ENCODE measurements at places on chromosomes 1 and 21.

DNA sequence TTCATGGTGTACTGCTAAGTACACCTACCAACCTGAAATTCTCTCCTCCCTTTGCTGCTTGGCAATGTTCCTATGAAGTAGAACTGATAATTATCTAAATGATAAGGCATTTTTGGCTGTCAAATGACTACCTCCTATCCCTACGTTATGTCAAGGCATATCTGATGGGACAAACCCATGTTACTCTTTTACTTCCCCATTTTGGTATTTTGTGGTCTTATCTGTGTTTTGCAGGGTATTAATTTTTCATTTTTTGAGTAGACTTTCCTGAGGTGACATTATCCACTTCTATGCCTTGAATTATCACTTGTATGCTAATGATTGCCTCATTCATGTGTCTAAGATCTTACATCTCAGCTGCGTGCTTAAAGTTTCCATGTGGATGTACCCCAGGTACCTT is 499.6 kb upstream of the B3GALT2 start:
- no peak for DNase-seq

DNA sequence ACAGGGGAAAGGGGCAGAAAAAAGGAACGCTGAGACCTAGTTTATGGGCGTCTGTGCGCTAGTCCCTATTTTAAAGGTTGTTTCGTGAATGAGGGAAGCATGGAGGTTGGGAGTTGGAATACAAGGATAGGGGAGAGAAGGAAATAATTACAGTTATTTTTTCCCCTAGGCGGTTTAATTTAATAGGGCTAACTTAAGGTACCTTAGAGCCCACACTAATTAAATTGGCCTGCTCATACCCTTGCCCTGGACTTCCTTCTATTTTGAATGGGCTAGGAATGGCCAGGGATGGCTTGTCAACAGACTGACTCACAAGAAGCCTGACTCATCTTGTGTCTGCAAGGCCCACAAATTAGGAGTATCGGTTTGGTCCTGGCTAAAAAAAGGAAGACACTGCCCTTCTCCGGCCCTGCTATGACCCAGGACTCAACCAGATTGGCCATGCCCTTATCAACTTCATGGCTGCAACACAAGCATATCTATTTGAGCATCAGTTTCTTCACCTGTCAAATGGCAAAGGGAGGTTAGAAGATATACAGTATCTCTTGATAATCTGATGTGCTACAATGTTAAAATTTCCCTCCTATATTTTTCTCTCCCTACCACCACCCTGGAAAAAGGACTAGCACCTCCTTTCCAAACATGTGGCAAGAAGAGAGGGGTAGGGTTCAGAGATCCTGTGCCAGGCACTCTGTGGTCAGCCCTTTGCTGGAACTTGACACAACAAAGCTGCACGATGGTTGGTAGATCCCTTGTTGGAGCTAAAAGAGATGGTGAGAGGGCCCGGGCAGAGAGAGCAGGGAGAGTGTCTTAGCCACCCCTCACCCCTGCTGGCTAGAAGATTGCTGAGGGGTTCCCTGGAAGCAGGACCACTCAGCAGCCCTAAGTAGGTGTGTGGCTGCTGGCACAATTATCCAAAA is 2.2 kb upstream of the SSBP3 start:
- DNase-seq = peak; percentile 83

DNA sequence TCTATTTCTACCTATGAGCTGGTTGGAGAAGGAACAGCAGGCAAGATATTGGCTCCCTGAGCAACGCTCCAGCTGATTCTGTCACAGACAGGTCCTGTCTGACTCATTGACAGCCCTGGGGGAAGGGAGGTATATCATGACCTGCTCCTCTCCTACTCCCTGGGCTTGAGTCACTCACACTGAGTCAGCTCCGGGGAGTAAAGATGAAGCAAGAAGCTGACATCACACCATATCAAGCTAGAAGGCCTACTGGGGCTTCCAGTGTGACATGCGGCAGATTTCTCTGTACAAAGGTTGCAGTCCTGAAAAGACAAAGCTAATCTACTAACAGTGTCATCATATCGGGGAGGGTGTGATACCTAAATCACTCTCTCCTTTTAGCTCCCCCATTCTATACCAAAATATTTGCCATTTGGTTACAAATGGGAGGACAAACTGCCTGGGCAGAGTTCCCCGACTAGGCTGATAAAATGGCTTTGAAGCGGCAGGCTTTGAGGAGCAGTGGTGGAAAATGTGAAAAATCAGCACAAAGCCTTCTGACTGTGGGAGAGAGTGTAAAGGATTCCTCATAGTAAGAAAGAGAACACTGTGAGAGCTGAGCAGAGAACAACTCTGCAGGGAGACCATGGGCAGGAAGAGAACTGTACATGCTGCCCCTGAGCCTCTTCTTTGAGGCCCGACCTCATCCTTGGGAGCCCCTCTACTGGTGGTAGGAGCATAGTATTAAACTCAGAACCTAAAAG is 15.5 kb downstream of the PI4KB start:
- DNase-seq = peak; percentile 95

GRCh38 chr1:119871881-119872280 is 24.4 kb downstream of the ADAM30 start:
- no peak for DNase-seq

- DNase-seq = peak; percentile 79
Measured at GRCh38 chr1:5901150-5901549, 91.1 kb downstream of the NPHP4 start.

DNA sequence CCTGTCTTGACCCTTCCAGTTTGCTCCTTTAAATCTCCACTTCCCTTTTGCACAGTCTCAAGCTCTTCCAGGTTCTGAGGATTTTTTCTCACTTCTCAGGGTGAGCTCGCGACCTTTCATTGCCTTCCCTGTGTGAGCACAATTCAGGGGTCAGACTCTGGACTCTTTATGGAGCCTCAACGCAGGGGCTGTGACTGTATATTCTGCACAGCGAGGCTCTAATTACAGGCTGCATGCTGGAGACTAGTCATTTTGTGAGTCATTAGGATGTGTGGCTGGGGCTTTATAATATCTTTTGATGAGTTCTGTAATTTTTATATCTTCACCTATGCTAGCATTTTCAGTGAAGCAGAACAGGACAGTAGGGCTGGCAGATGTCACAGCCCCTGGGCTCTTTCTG is 270.7 kb downstream of the KAZN start:
- peak; percentile 21 for DNase-seq

- DNase-seq = no peak
Measured at GRCh38 chr21:32445101-32445500, 32.6 kb downstream of the EVA1C start.

GRCh38 chr1:156591181-156591431 is 470 bp upstream of the NAXE start:
- no peak for DNase-seq

DNA sequence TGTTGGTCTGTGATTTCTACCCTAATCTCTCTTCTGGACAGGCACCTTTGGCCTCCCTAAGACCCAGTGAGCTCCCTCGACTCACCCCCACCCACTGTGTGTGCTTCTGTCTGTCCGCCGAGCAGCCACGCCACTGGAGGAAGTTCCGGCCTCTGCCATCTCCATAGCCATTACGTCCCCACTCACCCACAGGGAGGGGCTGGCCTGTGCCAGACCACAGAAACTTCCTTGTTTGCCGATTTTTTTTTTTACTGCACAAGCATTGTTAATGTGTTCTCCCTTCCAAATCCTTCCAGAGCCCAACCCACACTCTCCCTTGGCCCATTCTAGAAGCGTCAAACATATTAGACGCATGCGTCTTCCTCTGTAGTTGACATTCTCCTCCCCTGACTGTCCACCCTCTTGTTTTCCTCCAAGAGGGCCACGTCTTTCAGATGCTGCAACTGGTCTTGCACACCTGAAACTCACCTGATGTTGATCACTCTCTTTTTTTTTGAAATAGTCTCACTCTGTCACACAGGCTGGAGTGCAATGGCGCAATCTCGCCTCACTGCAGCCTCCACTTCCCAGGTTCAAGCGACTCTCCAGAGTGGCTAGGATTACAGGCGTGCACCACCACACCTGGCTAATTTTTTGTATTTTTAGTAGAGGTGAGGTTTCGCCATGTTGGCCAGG is 72.3 kb downstream of the EVA1C start:
- no peak for DNase-seq

DNA sequence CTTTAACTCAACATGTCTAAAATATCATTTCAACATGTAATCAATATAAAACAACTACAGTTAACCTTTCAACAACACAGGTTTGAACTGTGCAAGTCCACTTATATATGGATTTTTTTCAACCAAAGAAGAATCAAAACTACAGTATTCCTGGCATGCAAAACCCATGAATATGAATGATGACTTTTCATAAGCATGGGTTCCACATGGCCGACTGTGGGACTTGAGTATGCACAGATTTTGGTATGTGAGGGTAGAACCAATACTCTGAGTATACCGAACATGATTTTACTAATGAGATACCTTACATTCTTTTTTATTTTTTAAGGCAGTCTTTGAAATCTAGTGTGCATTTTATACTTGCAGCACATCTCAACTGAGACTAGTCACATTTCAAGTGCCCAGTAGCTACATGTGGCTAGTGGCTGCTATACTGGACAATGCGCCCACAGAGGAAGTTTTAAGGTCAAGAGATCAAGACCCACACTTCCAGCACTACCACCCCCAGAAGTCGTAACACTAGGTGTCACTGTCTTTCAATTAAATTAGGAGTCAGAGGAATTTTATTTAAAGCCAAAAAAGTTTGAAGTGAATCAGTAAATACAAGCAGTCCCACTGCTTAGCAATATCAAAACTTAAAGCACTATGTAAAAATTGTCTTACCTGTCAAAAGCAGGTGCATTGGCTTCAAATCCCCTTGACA is 40.0 kb downstream of the SYNJ1 start:
- DNase-seq = no peak

DNA sequence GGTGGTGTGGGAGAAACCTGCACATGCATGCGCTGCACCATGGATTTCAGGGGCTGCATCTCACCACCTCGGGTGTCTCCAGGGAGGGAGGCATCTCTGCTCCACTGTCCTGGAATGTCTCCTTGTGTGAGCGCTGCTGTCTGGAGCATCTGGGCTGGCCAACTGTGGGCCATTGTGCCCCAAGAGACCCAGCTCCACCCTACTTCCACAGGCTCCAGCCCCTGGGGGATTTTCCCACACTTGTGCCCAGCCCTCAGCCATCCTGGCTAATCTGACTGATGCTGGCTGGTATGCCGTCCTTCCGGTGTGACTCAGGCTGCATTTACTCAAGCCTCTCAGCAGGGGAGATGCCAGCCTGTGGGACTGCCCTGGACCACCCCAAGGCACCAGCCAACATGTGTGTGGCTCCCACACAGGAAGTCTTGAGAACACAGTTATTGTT is 62.0 kb downstream of the TRIM11 start:
- no peak for DNase-seq

DNA sequence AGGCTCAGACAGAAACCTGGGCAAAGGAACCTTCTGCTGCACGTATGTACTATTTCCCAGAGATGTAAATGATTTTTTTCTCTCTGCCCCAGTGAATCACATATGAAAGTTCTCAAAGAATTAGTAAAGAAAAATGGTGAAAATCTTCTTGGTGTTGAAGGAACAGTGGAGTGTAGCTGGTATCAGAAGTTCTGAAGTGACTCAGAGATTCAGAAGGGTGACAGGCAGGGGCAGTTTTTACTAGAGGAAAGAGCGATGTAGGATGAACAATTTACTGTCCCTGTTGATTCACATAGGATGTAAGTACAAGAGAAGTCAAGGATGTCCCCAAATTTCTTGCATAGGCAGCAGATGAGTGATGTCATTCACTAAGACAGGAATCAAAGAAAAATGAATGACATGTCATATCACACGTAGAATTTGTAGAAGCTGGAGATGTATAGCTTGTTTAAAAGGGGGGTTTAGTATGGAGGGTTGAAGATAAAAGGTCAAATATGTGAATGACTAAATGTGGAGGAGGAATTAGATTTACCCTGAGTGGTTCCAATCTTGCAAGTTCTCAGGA is 26.4 kb downstream of the WLS start:
- DNase-seq = no peak

DNA sequence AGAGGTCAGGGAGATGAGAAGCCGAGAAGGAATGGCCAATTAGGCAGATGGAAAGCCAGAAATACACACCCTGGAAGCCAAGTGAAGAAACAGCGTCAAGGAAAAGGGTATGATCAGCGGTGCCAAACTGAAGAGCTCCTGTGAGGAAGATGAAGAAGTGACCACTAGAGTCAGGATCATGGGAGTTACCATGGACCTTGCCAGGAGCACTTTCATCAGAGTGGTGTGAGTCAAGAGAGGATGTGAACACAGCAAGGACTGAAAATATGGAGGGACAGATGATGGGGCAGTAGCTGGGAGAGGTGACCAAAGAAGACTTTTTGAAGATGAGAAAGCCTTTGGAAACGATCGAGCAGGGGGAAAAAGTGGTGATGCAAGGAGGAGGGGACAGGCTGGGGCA is 50.4 kb downstream of the CD34 start:
- no peak for DNase-seq

GRCh38 chr1:107618539-107618938 is 346.4 kb downstream of the VAV3 start:
- no peak for DNase-seq

GRCh38 chr1:55937840-55938375 is 641.5 kb downstream of the PLPP3 start:
- no peak for DNase-seq

Measured in GM03348 (cell line).